ENCODE measurements at places on chromosomes 7 and 10.
A peak's percentile ranks its signal among the peaks of the same experiment; 100 is the strongest.

DNA sequence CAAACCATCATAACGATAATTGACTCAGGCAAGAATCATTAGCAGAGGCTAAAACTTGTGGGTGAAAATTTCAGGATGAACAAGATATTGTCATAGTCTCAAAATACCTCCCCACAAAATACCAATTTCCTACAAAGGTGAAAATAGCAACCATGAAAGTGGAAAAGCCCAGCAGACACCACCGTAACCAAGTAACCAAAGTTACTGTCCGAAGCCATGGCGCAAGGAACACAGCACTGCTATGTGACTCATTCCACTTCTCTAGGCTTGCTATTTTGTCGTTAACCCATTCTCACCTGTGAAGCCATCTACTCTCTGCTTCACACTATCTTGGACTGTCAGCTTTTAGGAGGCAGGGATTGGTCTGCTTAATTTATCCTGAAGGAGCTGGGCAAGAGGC lies 113.8 kb upstream of the CACUL1 start:
- DNase-seq = no peak

DNA sequence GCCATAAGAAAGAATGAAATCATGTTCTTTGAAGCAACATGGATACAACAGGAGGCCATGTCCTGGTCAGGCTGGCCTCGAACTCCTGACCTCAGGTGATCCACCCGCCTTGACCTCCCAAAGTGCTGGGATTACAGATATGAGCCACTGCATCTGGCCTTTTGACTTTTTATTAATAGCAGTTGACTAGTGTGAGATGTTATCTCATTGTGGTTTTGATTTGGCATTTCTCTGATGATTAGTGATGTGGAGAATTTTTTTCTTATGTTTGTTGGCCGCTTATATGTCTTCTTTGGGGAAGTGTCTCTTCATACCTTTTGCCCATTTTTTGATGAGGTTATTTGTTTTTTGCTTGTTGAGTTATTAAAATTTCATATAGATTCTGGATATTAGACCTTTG lies 400.9 kb downstream of the SUGCT start:
- no peak for DNase-seq

DNA sequence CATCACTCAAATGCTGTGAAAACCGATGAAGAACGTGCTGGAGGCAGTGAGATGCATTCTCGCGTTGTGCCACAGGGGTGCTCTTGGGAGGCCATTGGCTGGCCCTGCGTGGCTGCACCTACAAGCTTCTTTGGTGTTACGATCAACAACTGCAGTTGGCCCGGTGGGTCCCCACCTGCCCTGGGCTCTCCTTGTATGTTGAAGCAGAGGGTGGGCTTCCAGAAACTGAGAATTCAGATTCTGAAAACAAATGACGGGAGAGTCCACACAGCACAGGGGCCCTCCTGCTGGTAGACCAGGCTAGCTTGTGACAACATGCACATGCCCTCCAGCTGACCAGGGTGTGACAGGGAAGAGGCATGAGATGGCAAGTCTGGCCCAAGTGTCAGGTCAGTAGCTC lies 23.7 kb upstream of the DDC start:
- DNase-seq = no peak

- no peak for DNase-seq
Observed at GRCh38 chr10:50909334-50910014, 24.0 kb upstream of the A1CF start.

DNA sequence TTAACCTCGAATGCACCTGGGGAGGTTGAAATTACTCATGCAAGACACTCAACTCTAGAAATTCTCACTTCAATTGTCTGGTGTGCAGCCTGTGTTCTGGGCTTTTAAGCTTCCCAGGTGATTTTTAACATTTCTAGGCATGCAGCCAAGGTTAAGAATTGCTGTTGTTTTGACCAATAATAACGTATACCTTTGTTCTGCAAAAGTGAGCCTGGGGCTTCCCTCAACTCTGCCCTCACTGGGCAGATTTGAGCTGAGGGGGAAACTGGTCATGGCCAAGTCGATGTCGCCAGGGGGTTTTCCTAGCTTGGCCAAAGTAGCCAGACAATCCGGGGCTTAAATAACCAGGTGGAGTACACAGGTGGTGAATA lies 568 bp downstream of the PRSS2 start:
- DNase-seq = no peak

- no peak for DNase-seq
Observed at GRCh38 chr10:108901781-108902618, 1021.3 kb downstream of the XPNPEP1 start.

GRCh38 chr7:87137271-87137670 lies 15.0 kb upstream of the DMTF1 start:
- DNase-seq = no peak

- DNase-seq = peak; percentile 48
Observed at GRCh38 chr7:30252885-30253795, 31.3 kb upstream of the ZNRF2 start.

DNA sequence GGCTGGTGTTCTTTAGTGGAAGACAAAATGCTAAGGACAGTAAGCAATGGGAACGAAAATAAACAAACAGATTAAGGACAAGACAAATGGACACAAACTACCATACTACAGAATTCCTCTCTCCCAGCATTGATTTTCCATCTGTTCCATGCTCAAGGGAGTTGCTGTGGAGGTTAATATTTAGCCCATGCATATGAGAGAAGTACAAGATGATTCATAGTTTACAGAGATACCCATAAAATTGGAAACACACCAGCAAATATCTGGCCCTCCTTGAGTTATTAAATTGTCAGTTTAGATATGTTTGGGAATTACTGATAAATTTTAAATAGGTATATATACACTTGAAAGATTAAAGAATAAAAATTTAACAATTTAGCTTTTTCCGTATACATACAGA lies 69.8 kb downstream of the GLI3 start:
- DNase-seq = no peak

- no peak for DNase-seq
Observed at GRCh38 chr10:119834188-119834587, 38.5 kb downstream of the MCMBP start.

- DNase-seq = no peak
Observed at GRCh38 chr7:53111031-53111430, 75.6 kb downstream of the POM121L12 start.

GRCh38 chr10:27319752-27320431 lies 79.3 kb upstream of the ACBD5 start:
- no peak for DNase-seq

- DNase-seq = no peak
Observed at GRCh38 chr7:33425395-33425794, 296.0 kb downstream of the BBS9 start.

DNA sequence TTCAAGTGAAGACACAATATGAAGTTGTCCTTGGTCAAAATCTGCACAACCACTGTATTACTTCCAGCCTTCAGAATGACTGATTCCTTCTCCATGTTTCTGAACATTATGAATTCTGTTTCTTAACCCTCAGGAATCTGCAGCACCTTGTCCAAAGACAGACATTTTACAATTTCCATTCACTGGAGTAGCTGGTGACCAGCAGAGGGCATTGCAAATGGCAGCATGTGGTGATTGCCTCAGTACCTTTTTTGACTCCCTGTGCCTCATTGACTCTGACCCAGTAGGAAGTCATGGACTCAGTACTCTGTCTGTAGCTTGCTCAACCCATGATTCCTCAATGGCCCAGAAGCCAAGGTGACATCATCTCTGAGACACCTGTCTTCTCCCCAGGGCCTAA lies 879 bp upstream of the VPS41 start:
- DNase-seq = no peak

DNA sequence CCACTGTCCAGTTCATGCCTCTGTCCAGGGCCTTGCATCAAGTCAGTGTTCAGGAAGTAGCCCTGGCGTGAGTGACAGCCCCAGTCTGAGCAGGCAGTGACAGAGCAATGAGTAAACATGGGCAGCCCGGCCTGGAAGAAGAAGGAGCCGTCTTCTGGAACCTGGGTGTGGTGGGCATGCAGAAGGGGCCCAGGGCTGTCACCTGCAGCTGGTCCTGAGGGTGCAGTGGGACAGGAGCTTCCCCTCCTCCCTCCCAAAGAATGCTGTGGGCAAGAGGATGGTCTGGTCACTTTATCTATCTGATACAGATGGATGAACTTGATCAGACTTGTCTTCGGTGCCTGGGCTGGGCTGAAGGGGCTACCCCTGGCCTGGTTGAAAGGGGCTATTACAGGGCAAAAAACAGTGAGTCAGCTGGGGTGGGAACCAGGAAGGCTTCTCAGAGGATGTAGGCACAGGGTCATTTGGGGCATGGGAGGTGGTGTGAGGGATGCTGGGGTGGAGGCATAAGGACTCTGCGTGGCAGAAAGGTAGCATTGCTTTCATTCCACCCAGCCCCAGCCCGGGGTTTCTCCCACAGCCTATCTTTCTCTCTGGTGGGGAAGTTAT lies 42.7 kb upstream of the PPIF start:
- DNase-seq = no peak

DNA sequence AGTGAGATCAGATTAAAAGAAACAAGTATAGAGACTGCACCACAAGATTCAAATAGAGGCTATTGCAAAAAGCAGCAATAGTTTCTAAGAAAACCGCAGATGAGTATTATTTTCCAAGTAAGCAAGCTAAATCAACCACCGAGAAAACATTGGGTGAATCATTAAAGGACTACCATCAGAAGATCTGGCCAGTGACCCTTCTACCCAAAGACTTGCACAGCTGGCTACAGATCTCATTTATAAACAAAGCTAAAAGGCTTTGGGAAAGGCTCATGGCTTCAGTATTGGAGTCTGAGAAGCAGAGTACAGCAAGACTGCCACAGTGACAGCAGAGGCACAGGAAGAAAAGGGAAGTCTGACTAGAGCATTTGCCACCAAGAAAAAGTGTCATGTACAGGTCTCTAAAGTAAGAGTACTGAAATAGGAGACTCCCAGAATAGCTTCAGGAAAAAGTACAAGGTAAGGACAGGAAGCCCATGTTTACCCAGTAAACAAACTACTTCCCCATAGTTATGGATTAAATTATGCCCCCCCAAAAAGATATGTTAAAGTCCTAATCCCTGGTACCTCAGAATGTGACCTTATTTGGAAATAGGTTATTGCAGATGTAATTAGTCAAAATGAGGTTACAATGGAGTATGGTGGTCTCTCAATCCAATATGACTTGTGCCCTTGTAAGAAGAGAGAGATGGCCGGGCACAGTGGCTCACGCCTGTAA lies 19.0 kb downstream of the STEAP1 start:
- DNase-seq = no peak

GRCh38 chr7:25752967-25753791 lies 398.8 kb upstream of the NFE2L3 start:
- DNase-seq = no peak
